ENCODE measurements at places on chromosomes 5 and 9.

DNA sequence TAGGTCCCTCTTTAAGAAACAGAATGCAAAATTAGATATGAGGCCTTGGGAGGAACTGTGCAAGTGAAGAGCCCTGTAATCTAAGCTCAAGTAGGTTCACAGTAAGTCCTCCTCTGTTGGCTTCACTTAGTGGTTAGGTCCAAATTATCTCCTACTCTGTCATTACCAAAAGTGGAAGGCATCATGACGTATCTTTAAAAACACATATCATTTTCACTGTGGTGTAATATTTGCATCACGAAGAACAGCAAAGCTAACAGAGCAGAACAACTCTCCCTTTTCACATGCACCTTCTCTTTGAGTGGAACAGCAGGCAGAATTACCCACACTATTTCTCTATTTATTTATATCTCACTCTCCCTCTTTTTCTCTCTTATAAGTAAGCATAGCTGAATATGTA lies 240.5 kb upstream of the CCNH start:
- DNase-seq: no peak

GRCh38 chr9:133108794-133109641 lies 12.0 kb downstream of the RALGDS start:
- DNase-seq: peak; percentile 11

GRCh38 chr5:6910950-6911349 lies 197.7 kb downstream of the TENT4A start:
- no peak for DNase-seq

DNA sequence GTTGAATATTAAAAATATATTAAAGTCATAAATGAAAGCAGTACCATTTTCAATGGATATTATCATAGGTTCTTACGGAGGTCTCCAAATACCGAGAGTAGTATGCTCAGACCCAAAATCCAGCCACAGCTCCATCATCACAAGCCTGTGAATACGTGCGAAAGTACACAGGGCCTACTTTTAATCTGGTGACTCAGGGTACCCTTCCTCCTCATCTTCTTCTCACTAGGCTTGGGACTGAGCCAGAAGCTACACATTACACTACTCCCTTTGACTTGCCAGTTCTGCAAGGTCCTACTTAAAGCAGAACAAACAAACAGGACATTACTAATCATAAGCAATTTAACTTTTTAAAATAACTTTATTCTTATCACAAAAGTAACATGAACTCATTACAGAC lies 7.6 kb upstream of the RIC1 start:
- DNase-seq: no peak

DNA sequence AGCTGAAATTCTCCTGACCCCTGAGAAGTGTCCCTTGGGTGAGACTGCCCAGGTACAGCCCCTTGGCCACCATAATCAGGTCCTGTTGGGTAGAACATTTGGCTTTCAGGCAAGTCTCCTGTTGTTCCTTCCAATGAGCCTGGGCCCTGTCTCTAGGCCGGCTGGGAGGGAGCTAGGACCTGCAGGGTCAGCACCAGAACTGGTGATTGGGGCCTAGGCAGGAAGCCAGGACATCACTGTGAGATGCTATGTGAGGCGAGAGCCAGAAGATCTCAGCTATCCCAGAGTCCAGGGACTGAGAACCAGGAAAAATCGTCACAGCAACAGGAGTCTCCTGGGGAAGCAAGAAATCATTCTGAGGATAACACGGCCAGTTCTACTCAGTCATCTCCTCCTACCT lies 51.5 kb downstream of the PCDH1 start:
- DNase-seq: no peak

DNA sequence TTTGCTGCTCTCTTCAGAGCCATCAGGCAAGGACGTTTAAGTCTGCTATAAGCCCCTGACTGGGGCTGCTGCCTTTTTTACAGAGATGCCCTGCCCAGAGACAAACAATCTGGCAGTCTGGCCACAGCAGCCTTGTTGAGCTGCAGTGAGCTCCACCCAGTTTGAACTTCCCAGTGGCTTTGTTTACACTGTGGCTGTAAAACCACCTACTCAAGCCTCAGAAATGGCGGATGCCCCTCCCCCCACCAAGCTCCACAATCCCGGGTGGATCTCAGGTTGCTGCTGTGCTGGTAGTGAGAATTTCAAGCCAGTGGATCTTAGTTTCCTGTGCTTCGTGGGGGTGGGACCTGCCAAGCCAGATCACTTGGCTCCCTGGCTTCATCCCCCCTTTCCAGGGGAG lies 59.7 kb upstream of the SNCAIP start:
- no peak for DNase-seq

DNA sequence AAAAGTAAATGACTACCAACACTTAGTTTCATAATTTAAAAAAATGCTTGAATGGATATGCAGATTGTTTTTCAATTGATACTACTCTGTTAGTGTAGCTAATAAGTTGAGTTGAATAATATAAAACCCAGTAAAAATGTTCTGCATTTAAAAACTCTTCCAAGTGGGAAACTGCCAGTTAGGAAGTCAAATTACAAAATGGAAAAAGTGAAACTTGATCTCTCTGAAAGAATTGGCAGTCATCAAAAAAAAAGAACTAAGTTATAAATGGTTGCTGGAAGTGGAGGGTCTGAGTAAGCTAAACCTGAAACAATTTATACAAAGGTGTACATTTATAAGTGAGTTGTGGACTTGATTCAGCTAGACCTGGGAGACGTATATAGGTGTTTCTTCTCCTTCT lies 52.4 kb downstream of the VCAN start:
- DNase-seq: no peak

GRCh38 chr9:126681336-126681735 lies 67.6 kb downstream of the LMX1B start:
- DNase-seq: no peak

Data from body of pancreas (tissue), 4 donors.